ENCODE measurements at places on chromosomes 7 and 10.

DNA sequence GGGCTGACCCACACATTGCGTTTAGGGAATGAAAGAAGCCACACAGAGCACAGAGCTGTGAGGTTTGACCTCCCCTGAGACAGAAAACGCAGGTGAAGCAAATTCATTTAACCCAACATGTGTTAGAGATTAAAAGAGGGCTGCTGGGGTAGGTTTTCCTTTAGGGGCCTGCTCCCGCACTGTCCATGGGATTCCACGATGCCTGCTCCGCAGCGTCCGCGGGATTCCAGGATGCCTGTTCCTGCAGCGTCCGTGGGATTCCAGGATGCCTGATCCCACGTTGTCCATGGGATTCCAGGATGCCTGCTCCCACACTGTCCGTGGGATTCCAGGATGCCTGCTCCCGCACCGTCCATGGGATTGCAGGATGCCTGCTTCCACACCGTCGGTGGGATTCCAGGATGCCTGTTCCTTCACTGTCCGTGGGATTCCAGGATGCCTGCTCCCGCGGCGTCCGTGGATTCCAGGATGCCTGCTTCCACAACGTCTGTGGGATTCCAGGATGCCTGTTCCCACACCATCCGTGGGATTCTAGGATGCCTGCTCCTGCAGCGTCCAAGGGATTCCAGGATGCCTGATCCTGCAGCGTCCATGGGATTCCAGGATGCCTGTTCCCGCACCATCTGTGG lies 78.7 kb downstream of the VIPR2 start:
- no peak for DNase-seq

GRCh38 chr10:120480065-120480600 lies 23.1 kb downstream of the PLPP4 start:
- peak; percentile 70 for DNase-seq

GRCh38 chr10:114618722-114619121 lies 39.4 kb downstream of the ABLIM1 start:
- no peak for DNase-seq

DNA sequence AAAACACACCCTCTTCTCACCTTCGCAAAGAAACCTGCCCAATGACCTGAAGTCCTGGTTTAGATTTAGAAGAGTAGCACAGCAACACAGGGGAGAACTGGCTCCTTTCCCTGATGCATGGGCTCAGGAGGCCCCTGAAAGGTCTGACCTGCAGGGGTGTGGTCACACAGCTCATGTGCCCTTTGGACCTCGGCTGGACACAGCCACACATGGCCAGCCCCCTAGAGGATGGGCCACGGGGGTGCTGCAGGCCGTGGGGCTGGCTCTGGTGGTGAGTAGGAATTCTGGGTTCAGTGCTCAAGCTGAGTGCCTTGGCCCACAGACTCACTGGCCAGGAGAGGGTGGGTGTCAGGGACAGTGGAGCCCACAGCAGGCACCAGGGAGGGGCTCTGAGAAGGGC lies 118.5 kb upstream of the ADCY1 start:
- DNase-seq = no peak

GRCh38 chr10:58350023-58350422 lies 15.2 kb downstream of the UBE2D1 start:
- DNase-seq = no peak

GRCh38 chr10:76433161-76434005 lies 1002.0 kb downstream of the LRMDA start:
- DNase-seq = peak; percentile 10

DNA sequence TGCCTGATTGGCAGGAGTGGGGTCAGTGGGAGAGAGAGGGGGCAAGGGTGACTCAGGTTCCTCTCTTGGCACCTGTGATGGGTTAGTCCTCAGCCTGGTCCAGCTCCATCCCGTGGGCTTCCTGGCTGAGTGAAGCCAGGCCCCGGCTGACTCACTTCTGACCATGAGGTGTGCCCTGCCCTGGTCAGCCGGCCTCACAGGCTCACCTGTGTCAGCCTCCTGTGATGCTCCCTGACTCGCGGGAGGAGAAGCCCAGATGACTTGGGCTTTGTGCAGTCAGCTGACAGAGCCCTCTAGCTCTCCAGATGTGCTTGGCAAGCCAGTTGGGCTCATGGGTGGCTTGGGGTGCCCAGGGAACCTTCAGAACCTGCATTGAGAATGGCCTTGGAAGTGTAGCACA lies 16.0 kb upstream of the PPIF start:
- DNase-seq = no peak

- no peak for DNase-seq
Observed at GRCh38 chr7:22482503-22482902, 17.5 kb downstream of the STEAP1B start.

- no peak for DNase-seq
Observed at GRCh38 chr7:50495746-50496145, 45.6 kb upstream of the FIGNL1 start.

DNA sequence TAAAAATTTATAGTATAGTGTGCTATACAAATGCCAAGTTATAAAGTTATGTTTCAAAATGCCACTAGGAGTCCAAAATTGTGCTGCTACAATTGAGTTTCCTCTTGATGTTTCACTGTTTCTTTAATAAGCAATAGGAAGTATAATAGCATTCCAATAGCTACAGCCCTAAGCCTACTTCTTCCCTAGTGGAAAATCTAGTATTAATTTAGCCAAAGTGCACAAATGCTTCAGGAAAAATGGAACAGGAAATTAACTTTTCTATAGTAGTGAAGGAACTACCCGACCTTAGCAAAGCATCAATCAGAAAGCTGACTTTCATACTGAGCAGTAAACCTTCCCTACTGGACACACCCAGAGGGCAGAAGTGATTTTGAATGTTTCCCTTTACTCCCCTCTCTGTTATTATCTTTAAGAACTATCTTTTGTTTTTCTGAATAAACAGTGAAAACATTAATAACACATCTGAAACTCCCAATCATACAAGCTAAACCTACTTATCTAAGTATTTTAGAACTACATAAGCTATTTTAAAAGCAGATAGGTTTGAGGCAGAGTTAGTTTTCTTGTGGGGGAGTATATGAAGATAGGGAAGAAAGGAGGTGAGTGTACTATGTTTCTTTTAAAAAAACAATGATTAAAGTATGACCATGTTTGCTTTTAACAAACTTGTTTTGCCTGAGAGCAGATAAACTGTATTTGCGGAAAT lies 13.7 kb downstream of the CPED1 start:
- DNase-seq = no peak

DNA sequence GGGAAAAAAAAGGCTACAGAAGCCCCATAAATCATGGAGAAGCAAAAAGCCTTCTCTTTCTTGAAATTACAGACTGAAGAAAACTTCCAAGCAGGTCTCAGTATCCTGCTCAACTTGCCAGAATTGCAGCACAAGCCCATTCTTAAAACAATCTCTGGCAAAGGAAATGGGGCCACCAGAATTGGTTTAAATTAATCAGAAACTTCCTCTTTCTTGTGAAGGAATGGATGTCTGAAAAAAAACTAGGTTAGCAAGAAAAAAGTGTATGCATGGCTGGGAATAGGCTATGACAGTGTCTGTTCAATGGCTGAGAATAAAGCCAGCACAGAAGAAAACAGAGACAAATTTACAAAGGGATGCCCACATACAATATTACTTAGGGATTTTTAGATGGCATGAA lies 59.1 kb downstream of the TFEC start:
- DNase-seq = no peak

DNA sequence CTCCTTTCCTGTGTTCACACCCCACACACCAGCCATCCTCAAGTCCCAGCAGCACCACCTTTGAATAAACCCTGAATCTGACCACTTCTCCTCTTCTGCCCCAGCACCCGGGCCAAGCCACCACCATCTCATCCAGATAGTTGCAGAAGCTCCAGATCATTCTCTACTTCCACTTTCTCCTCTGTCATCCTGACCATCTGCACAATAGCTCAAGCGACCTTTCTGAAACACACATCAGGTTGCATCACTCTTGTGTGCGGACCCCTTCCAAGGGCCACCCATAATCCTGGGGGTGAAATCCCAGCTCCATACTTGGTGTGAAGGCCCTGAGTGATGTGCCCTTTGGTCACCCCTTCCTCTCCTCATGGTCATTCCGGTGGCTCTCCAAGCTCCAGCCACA lies 187.4 kb upstream of the GALNT17 start:
- DNase-seq = no peak

- DNase-seq = no peak
Observed at GRCh38 chr7:26653430-26654399, 210.7 kb downstream of the SKAP2 start.

GRCh38 chr10:104322416-104322782 lies 15.9 kb downstream of the ITPRIP start:
- no peak for DNase-seq

- DNase-seq = no peak
Observed at GRCh38 chr7:107592361-107593024, 12.4 kb downstream of the BCAP29 start.

- DNase-seq = no peak
Observed at GRCh38 chr7:156534925-156535324, 105.6 kb upstream of the RNF32 start.

- no peak for DNase-seq
Observed at GRCh38 chr10:113770346-113770745, 18.9 kb downstream of the PLEKHS1 start.

- DNase-seq = peak; percentile 43
Observed at GRCh38 chr10:119538632-119539358, 3.7 kb downstream of the RGS10 start.

DNA sequence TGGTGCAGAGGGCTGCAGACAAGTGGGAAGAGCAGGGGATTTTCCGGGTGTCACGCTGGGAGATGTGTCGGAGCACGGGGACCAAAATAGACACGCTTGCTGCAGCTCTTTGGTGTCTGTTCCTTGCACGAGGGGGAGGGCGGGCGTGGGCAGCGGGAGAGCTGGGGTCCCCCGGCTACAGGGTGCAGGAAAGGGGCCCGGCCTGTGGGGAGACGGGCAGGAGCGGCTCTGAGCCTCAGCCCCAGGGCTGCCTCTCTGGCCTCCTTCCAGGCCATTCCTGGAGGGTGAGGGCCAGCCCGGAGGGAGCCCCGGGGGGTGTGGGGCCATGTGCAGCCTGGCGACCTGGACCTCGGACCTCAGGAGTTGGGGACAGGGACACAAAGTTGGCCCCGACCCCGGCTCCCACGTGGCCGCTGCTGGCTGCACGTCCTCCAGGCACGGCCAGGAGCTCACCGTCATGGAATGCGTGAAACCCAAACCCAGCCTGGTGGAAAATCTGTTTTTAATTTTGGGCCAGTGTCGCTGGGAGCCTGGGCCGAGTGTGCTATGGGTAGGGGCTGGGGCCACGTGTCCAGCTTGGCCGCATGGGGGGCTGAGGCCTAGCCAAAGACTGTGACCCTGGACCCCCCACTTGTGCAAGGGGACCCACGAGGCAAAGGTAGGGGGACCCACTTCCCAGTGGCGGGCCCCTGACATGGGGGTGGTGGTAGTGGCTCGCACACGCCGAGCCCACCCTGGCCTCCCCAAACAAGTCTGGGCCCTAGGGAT lies 6.6 kb downstream of the TTYH3 start:
- no peak for DNase-seq

DNA sequence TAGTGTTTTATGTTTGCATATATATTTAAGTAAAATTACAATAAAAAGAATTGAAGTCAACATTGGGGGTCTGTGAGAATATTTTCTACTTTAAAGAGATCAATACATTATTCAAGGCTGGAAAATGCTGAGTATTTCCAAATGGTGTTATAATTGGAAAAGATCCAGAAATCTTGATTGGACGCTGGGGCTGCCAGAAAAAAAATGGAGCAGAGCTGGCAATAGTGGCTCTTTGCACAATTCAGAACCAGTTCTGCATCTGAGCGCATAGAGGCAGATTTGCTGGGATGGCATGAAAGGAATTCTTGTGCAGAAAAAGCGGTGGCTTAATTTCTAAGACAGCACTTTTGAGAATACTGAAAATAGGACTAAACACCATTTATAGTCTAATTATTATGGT lies 10.8 kb upstream of the VWC2 start:
- DNase-seq = no peak

DNA sequence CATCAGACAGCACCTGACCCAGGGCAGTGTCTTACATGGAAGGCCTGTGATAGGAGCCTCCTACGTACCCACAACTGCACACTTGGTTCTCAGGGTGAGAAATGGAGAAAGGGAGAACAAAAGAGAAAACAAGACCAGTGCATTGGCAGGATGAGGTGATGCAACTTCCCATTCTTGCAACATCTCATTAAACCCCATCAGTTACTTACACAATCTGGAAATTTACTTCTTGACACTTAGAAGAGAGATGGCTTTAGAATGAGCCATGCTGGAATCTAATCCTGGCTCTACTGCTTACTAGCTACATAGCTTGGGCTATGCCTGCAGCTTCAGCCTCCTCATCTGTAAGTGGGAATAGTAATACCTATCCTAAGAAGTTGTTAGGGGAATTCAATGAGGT lies 391.7 kb downstream of the KCNMA1 start:
- no peak for DNase-seq

- no peak for DNase-seq
Observed at GRCh38 chr7:70016044-70016770, 417.9 kb downstream of the AUTS2 start.

- DNase-seq = peak; percentile 67
Observed at GRCh38 chr7:151608031-151608551, 88.4 kb upstream of the RHEB start.

GRCh38 chr10:75487087-75487754 lies 55.8 kb downstream of the LRMDA start:
- no peak for DNase-seq

DNA sequence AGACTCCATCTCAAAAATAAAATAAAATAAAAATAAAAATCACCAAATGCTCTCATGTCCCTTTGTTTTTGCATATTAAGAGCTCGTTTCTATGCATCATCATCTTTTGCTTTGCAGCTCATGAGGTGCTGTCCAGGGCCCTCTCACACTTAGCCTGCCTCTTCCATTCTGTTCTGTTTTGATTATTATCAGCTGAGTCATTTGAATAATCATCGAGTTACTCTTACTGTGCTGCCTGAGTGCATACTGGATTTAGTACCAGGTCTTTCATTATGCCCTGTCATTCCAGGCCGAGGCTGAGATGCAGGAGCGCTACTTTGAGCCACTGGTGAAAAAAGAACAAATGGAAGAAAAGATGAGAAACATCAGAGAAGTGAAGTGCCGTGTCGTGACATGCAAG lies 33.0 kb downstream of the UCMA start:
- DNase-seq = no peak

GRCh38 chr7:140326116-140326928 lies 72.0 kb downstream of the SLC37A3 start:
- DNase-seq = peak; percentile 62

- DNase-seq = no peak
Observed at GRCh38 chr7:154910125-154910524, 92.8 kb downstream of the PAXIP1 start.

DNA sequence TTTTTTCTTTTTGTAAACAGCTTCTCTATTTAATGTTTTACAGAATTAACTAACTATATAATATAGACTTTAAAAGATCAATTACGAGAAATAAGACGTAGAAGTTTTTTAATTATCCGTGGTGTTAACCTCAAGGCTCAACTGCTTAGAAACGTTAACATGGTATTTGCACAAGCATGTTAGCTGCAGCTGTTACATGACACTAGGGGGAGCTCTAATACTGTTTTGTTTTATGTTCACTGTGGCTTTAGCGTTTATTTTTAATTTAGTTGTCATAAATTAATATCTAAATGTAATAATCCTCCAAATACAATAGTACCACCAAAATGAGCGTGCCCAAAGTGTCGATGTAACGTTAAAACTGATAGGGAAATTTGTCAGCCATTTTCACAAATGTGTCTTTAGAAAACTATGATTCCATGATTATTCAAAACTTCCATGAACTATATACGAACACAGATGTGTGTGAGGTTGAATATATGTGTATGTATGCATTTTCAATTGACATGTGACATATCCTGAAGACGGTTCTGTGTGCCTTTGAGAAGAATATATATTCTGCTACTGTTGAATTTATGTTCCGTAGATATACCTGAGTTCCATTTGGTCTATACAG lies 828.8 kb upstream of the MBL2 start:
- no peak for DNase-seq
